CD4-positive, alpha-beta T cell treated with Interleukin-1 beta for 1 hour (primary cell): ENCODE measurements at places on chromosomes 2 and 18.

- no peak for DNase-seq
Observed at GRCh38 chr18:37987901-37988300, 422.3 kb upstream of the CELF4 start.

GRCh38 chr2:54966165-54966832 is 84.0 kb downstream of the RTN4 start:
- no peak for DNase-seq

- DNase-seq: no peak
Observed at GRCh38 chr2:96530474-96531357, 5.8 kb upstream of the ARID5A start.

DNA sequence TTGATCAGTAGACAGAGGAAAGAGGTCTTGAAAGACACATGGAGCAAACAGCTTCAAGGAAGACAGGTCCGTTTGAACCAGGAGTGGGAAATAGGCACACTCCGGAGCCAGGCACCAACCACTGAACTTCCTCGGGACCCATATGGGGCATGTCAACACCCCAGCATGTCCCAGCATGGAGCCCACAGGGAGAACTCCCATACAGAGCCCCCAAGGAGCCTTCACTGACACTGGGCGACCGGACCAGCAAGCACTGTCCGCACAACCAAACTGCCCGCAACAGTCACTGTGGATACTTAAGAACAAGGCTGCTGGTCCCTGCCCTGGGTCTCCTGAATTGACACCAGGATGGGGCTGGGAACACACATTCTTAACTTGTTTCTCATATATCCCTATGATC is 286.2 kb upstream of the SALL3 start:
- DNase-seq: no peak

DNA sequence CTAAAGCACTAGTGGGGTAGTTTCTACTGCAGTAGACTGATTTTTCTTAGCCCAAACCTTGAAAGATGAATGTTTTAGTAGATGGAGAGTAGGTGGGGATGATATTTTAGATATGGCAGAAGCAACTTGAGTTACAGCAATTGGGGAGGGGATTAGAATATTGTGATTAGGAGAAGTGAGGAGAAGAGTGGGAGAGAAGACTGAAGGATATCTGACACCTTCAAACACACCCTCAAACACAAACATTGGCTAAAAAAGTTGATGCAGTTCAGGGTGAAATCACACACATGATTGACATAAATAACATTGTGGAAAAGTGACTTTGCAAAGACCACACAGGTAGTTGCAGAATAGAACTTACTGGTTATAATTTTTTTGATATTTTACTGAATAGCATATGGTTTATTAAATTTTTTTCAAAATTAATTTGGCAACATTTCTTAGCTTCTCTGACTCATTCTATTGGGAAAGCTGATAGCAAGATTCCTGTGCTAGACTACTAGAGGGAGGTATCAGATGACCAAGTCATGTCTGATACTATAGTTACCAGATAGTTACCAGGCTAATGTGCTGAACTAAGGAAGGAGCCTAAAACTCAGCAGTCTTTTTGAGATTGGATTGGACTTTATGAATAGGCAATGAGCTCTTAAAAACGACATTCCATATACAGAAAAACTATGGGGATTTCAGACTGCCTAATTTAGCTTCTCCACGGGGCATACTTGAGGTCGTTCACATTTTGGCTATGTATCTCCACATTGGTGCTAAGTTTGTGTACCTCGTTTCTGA is 73.0 kb downstream of the ACTR3 start:
- no peak for DNase-seq

DNA sequence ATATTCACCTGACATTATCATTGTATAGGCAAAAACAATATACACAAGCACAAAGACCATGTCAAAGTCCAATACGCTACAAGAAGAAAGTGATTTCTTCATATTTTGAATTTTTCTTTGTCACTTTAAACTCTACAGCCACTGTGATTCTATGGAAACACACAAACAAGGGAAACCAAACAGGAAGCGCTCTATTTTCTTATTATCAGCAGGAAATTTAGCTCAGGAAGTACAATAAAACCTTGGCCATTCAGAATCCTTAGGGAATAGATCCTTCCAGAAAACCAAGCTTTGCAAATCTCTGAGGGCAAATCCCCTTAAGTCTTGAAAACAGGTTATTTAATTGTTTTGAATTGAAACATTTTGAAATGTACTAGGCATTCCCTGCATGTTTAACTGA is 336.2 kb downstream of the EPHA4 start:
- no peak for DNase-seq

DNA sequence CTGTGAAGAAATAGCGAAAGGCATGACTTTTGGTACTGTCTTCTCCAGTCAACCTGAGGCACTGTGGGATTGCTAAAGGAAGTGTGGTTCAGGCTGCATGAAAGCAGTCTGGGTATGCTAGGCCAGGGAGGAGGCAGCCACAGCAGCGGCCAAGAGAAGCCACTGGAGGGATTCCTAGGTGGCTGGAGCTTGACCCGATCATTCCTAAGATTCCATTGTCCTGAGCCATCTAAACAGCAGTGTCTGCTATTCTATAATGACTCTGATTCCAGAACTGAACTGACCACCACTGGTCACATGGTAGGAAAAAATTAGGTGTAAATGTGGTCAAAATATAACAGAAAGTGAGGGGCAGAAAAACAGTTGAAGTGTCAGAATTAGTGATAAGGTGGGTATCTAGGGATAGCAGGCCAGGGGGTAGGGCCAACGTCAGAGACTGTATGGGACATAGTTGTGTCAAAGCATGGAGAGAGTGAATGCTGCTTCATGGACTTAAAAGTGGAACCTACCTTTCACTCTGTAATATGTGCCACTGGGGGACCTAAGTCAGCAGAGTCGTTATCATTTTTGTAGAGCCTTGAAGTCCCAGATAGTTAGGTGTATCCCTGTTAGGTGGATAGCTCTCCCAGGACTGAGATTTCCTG is 204.6 kb downstream of the CTNNA2 start:
- no peak for DNase-seq

DNA sequence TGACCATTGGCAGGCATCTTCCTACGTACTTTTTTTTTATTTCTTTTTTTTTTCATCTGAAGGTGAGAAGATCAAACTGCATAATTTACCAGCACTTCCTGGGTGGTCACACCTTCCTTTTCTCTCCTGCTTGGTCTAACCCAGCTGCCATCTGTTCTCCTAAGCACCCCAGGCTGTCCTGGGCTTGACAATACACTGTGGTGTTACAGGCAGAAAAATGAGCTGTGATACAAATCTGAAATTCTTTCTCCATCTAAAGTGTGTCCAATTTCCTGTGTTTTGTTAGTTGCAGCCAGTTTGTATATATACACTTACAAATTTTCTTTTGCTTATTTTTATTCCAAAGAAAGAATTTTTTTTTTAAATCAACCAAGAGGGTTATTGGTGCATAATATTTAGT is 786.0 kb upstream of the ZEB2 start:
- no peak for DNase-seq

- DNase-seq: no peak
Observed at GRCh38 chr2:201223089-201224073, 37.0 kb upstream of the CASP8 start.

GRCh38 chr2:197673106-197673505 is 2.3 kb downstream of the RFTN2 start:
- no peak for DNase-seq
